ENCODE measurements at places on chromosomes 5 and 9.

DNA sequence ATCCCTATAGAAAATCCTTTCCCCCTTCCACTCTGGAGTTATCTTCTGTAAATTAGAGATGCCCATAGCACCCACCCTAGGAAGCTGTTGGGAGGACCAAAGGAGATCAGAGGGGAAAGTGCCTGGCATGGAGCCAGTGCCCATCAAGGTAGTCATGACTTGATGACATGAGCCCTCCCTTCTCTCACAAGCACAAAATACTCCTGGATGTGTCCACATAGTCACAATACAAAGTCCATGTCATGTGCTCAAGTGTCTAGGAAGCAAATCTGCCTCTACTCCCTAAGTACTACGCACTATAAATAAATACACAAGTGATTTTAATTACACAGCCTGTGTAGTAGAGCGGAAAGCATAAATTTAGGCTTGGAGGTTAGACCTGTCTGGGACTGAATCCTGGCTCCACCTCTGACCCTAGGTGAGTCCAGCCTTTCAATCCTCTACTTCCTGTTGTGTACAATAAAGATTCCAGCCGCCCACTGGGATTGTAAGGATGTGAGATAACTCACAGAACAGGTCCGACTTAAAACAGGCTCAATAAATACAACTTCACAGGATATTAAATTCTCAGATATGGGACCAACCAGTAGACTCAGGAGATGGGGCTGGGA lies 30.6 kb downstream of the TTC39B start:
- no peak for DNase-seq

- no peak for DNase-seq
These were observed 481.7 kb downstream of the CDH10 start for GRCh38 chr5:24163091-24163490.

DNA sequence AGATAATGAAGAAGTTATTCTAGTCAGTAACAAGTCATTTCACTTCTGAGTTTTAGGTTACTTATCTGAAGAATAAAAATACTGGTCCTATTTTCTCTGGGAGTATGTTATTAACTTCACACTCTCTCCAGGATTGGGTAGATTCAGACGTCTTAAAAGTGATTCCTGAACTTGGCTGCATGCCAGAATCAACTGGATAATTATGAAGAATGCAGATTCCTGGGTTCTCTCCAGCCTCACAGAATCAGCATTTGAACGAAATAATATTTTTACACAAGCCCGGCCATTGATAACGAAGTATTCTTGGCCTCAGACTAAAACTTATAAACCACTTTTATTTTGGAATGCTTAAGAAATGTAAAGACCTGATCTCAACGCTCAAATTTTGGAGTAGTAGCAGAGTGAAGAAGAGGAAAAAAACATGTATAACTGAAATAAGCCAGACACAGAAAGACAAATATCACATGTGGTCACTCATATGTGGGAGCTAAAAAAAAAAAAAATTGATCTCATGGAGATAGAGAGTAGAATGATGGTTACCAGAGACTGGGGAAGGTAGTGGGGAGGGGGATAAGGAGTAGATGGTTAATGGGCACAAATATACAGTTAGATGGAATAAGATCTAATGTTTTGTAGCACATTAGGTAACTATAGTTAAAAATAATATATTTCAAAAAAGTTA lies 507.3 kb downstream of the ISL1 start:
- DNase-seq: no peak

DNA sequence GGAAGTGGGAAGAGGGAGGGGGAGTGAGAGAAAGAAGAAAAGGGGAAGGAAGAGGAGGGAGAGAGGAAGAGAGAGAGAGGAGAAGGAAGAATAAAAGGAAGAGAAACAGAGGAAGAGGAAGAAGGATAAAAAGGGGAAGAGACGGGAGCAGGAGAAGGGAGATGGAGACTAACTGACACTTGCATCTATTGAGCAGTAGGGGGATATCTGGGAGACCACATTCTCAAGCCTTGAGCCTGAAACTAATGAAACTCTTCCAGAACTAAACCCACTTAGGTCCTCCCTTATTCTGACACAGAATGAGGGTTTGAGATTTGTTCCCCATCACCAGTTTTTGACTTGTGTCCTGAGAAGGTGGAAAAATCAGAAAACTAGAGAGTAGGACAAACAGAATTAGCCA lies 533.3 kb downstream of the CDH12 start:
- DNase-seq: no peak

DNA sequence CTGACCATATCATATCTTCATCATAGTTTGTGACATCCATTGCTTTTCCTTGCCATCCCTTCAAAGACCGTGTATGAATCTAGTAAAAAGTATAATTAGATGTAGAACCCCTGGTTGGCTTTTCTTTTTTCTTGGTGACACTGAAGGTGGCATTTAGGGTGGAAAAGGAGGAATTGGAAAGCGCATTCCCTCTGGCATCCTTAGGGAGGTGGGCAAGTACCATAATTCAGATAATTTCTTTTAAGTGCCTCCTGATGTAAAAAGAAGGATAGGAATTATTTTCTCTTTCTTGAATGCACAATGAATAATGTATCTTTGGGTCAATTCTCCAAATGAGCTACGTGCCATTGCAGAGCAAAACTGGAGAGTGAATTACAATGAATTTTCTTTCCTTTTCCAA lies 73.2 kb upstream of the SMARCA2 start:
- no peak for DNase-seq

DNA sequence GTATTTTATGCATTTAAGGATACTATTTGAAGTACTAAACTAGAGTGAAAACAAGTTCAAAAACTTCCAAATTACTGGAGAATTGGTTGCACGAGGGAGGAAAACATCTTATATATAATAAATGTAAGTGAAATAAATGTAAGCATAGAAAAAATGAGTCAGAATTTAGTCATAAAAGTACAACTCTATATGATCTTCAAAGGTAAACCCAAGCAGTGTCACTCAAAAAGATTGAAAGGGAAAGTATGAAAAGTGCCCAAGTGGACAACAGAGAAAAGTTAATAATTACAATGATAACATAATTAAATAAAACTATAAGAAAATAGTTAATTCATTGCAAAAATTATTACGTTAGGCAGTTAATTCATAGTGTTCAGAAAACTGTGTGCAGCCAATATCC lies 2288.5 kb upstream of the C9orf72 start:
- DNase-seq: no peak

All from NCI-H2081 treated with DMSO at 0.1 percent for 48 hours (cell line).